Ovary (tissue), 10 donors: ENCODE measurements at places on chromosomes 2 and 18. TPM values are rescaled to one million over a fixed set of nuclear protein-coding genes. Genes with fewer than 3 reads are reported as not detected.

- no peak for DNase-seq
Measured at GRCh38 chr18:57218281-57218680, 71.4 kb downstream of the BOD1L2 start.

- no peak for DNase-seq
Measured at GRCh38 chr2:120763931-120764330, 28.3 kb downstream of the GLI2 start.

GRCh38 chr2:177355874-177356273, 36.7 kb upstream of the AGPS start:
- DNase-seq: no peak

GRCh38 chr2:54099829-54100585, 15.4 kb upstream of the ACYP2 start:
- no peak for DNase-seq

DNA sequence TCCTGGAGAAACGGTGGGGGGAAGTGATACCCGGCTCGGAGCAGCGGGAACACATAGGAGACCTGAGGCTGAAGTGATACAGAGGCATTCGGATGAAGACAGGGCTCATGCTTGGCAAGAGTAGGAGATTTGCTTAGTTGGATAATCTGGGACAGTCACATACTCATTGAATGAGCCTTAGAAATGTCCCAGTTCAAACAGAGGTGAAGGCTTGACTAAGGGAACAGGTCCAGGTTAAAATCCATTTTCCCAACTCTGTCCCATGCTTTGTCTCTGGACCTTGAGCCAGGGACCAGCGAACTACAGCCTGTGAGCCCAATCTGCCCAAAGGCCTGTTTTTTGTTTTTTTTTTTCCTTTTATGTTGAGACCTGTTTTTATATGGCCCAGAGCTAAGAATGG, 1.3 kb downstream of the UGT1A6 start:
- DNase-seq: no peak

GRCh38 chr2:207117668-207118067, 48.1 kb downstream of the KLF7 start:
- no peak for DNase-seq

DNA sequence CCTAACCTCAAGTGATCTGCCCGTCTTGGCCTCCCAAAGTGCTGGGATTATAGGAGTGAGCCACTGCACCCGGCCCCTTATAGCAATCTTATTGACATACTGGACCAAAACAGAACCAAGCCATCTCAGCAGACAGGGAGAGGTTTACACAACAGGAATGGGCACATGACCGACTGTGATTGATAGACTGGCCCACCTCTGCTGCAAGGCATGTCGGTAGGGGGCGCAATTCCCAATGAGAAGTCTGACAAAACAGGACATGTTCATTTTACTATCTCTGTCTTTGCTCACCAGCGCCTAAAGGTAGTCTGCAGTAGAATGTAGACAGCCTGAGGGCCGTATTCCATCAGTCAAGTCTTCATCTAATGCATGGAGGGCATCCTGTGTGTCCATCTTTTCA, 2.0 kb downstream of the LYPD6B start:
- DNase-seq: no peak

RND3 gene
- 2.5 TPM for total RNA-seq

PAIP2B gene
- 20.7 TPM for total RNA-seq

FSHR gene
- total RNA-seq: 0.22 TPM

SCN1A gene
- total RNA-seq: not detected
